Activated CD4-positive, alpha-beta T cell treated with anti-CD3 and anti-CD28 coated beads, Interleukin-2, amount 10 ng/mL, durations not matched to agents 7 days and 5 days (primary cell): ENCODE measurements at places on chromosomes 5 and 9. TPM values are rescaled to one million over a fixed set of nuclear protein-coding genes. Genes with fewer than 3 reads are reported as not detected.

DNA sequence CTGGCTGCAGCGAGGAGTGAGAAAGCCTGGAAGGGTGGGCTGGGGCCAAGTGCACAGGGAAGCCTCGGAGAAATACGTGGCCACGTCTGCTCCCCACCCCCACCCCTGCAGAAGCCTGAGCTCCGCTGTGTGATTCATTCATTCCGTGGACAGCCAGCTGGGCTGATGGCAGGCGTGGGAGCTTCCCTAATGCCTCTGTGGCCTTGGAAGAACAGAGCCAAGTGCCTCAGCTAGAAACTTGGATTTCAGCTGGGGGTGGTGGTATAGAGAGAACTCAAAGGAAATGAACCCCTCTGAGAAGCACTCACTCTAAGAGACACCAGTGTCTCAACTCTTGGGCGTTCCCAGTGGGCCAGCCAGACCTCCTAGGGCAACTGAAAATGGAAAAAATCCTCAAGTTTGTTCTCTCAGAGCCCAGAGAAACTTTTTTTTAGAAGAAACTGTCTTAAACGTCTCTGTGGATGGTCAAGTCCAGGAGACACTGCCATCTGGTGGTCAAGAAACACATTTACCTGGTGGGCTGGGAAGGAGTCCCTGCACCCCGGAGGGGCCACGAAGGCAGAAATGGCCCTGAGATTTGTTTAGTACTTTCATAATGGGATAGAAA, 18.0 kb downstream of the ATOX1 start:
- peak; percentile 62 for DNase-seq

DNA sequence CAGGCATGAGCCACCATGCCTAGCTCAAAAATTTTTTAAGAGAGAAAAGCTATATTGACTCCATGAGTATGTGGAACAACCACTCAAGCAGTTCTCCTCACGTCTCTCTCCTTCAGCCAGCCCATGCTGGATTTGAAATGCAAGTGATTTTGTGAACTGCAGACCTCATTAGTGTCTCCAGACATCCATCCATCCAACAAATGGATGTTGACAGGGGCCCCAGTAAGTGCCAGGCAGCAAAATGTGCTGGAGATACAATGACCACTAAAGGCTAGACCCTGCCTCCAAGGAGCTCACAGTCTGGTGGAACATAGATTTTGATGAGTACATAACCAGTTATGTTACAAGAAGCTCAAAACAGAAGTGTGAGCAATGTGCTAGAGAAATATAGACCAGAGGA, 37.1 kb upstream of the PPARGC1B start:
- DNase-seq, result no peak

DNA sequence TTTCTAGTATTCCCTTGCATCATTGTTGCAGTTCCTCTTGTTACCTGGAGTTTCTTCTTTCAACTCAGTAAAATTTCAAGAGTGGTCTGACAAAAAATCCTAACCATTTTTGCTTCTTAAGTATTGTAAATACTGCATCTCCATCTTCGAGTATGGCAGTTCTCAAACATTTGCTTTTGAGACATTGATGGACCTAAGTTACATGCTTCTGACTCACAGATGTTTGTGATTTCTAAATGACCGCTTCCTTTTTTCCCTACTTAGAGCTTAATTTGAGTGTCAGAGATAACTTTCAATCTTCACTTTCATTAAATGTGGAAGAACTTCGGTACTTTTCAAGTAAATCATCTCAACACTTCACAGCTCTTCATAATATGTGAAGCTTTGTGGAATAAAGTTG, 4.2 kb downstream of the UHRF2 start:
- DNase-seq, result no peak

DNA sequence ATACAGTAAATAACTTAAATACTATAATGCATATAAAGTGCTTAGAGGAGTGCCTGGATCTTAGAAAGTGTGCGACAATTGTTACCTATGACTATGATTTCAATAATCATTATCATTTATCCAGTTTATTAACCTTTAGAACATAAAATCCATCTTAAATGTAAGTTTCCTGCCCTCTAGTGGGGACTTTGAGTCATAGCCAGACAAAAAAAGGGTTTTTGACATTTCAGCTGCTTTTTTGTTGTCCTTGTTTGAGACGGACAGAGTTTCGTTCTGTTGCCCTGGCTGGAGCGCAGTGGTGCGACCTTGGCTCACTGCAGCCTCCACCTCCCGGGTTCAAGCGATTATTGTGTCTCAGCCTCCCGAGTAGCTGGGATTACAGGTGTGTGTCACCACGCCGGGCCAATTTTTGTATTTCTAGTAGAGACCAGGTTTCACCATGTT, 9.7 kb upstream of the C9orf152 start:
- peak; percentile 16 for DNase-seq

The SPINK4 gene
- not detected for total RNA-seq

The SPINK1 gene
- total RNA-seq, result not detected

DNA sequence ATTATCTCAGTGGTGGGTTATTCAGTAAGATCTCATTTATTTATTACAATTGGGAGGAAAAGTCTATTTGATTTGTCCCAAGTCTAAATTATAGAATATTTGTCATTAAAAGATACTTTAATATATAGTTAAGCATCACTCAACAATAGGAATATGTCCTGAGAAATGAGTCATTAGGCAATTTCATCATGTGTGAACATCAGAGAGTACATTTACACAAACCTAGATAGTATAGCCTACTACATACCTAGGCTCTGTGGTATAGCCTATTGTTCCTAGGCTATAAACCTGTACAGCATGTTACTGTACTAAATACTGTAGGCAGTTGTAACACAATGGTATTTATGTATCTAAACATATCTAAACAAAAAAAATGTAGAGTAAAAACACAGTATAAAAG, 135.0 kb upstream of the RASA1 start:
- DNase-seq, result no peak

DNA sequence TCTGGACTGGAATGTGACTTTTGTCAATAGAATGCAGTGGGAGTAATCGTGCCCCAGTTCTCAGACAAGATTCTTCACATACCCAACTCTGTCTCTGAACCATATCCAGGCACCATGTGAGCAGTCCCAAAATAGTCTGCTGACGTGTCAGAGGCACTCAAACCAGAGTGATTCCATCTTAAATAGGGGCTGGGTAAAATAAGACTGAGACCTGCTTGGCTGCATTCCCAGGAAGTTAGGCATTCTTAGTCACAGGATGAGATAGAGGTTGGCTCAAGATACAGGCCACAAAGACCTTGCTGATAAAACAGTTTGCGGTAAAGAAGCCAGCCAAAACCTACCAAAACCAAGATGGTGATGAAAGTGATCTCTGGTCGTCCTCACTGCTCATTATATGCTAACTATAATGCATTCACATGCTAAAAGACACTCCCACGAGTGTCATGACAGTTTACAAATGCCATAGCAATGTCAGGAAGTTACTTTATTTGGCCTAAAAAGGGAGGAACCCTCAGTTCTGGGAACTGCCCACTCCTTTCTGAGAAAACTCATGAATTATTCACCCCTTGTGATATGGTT, 16.9 kb upstream of the PLCXD3 start:
- no peak for DNase-seq

GRCh38 chr9:86794391-86795046, 152.8 kb downstream of the GAS1 start:
- no peak for DNase-seq

- no peak for DNase-seq
Measured at GRCh38 chr5:96453394-96453793, 20.3 kb upstream of the PCSK1 start.

DNA sequence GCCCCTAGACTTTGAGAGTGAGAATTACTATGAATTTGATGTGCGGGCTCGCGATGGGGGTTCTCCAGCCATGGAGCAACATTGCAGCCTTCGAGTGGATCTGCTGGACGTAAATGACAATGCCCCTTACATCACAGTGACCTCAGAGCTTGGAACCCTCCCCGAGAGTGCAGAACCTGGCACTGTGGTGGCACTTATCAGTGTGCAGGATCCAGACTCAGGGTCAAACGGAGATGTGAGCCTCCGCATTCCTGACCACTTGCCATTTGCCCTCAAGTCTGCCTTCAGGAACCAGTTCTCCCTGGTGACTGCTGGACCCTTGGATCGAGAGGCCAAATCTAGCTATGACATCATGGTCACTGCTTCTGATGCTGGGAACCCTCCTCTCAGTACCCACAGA, 1.3 kb downstream of the PCDHGC4 start:
- DNase-seq, result no peak

DNA sequence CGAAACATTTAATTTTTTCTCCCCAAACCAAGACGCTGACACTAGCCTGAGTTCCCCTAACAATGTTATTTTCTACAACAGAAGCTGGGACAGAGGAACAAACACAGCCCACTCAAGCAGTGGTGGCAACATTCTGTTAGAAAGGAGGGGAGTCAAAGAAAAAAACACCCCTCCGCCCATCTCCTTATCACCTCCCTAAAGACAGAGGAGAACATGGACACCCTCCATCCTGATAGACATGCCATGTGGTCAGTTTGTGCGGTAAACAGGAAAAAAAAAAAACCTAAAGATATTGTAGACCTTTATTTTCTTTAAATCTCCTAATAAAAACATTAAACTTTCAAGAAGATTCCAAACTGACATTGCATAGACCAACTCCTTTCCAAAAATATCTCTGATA, 2.9 kb upstream of the DPM2 start:
- no peak for DNase-seq

The HARS2 gene
- 34.2 TPM for total RNA-seq

The AGXT2 gene
- not detected for total RNA-seq

GRCh38 chr5:143436871-143437270, 33.4 kb upstream of the NR3C1 start:
- DNase-seq, result no peak

- DNase-seq, result no peak
Measured at GRCh38 chr5:137186759-137187461, 312.2 kb downstream of the SPOCK1 start.

DNA sequence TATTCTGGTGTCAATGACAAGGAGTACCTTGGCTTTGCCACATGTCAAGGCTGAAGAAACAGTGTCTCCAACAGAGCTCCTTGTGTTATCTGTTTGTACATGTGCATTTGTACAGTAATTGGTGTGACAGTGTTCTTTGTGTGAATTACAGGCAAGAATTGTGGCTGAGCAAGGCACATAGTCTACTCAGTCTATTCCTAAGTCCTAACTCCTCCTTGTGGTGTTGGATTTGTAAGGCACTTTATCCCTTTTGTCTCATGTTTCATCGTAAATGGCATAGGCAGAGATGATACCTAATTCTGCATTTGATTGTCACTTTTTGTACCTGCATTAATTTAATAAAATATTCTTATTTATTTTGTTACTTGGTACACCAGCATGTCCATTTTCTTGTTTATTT, 19.8 kb downstream of the CD274 start:
- DNase-seq, result no peak

DNA sequence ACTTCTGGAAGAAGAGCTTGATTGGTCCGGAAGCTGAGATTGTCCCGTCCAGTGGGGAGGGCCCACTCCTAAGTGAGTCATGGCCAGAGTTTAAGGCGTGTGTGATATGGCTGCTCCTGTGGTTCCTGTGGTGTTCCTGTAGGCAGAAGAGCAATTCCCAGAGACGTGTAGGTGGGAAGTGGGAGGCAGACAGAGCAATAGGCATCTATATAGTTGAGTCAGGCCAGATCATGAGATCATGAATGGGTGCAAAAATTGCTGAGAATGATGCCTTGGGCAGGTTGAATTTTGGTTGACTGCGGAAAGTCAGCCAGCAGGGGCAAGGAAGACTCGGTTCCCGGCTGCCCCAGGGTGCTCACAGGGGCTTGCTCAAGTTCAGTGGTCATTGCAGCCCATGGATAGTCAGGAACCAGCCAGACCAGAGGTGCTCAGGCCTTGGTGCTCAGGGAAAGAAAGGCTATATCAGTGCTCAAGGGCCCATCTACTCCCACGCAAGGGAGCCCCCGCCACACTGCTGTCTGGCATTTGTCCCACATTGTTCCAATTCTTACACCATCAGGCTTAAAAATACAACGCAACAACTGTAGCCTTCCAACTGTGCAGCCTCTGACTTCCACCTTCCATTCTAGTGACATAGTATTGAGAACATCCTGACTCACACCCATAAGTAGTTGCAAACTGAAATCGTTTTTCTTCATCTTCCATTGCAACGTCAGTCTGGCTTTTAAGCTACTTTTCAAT, 21.0 kb upstream of the GSN start:
- DNase-seq, result no peak

DNA sequence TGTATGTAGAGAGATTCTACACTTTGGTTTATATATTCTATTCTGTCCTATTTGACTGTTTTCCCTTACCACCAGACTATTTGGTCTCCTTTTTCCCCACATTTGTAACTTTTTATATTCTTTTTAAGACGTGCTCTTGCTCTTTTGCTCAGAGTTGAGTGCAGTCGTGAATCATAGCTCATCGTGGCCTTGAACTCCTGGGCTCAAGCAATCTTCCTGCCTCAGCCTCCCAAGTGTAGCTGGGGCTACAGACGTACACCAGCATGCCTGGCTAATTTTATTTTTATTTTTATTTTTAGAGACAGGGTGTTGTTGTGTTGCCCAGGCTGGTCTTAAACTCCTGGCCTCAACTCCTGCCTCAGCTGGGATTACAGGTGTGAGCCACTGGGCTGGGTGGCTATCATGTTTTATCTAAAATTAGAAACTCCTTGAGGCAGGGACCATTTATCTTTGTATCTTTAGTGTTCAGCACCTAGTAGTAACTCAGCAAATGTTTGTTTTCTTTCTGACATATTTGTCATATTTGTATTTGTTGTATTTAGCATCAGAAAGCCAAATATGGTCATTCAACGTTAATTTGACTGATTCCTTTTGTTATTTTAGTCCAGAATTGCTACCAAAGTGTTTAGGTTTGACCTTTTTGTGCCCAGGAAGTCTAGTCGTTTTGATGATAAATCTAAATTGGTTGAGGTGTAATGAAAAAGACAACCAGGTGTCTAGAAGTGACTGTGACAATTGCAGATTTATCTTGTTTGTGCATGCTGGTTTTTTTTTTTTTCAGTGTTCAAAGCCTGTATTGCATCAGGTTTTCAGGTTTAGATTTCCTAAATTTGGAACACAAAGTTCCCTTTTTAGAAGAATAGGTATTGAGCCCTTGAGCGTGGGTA, 44.3 kb downstream of the ERBIN start:
- DNase-seq, result no peak

The MARCHF3 gene
- 1.5 TPM for total RNA-seq

GRCh38 chr9:134061688-134062371, 6.0 kb downstream of the BRD3 start:
- no peak for DNase-seq

The RNF14 gene
- total RNA-seq, result 33.7 TPM

DNA sequence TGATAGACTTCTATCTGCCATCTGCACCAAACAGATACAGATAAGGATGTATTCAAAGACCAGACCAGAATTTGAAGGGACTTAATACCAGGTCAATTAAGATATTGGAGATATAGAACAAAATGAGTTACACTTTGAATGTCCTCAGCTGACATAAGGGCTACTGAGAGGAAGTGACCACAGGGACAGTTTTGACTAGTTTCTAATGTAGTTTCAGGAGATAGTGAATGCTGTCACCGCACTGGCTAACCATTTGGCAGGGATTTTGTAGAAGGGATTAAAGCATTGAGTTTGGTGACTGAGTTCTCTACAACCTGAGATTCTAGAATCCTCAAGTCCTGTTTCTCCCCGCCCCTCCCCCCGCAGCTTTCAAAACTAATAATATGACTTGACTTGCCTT, 22.7 kb downstream of the CCNH start:
- no peak for DNase-seq

GRCh38 chr5:40716000-40716399, 36.3 kb downstream of the PTGER4 start:
- no peak for DNase-seq

- no peak for DNase-seq
Measured at GRCh38 chr5:15819617-15820016, 319.6 kb downstream of the FBXL7 start.
